ENCODE measurements at places on chromosomes 6 and 20.

DNA sequence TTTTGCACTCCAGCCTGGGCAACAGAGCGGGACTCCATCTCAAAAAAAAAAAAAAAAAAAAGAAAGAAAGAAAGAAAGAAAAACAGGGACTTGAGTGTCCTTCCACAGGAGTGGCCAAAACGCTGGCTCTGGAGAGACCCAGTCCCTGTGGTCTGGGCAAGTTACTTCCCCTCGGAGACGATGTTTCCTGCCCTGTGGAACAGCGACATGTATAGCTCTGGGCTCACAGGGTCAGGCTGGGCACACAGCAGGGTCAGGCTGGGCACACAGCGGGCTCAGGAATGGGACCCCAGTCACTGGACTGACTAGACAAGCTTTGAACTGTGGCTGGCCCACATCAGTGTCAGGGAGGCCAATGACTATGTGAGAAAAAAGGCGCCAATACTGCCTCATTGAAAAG, 110.7 kb downstream of the ASXL1 start:
- no peak for DNase-seq

DNA sequence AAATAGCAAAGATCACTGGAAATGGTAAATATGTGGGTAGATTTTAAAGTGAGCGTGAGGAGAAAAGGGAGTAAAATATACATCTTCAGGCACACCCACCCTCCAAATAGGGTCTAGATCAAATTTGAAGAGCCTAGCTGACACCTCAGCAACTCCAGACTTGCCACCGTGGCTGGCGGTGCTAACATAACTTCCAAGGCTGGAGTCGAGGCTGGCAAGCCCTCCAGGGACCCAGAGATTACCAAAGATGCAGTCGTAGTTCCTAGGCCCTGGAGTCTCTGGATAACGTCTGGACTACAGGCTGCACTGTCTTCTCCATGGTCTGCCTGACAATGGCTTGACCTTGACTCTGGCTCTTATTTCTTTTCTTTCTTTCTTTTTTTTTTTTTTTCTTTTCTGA, 22.5 kb downstream of the TUBB2B start:
- no peak for DNase-seq

- no peak for DNase-seq
Observed at GRCh38 chr6:156747715-156748114, 29.5 kb upstream of the ARID1B start.

GRCh38 chr6:162713974-162714780, 13.4 kb downstream of the PRKN start:
- no peak for DNase-seq

GRCh38 chr20:62850333-62850974, 11.2 kb downstream of the TCFL5 start:
- DNase-seq = no peak

DNA sequence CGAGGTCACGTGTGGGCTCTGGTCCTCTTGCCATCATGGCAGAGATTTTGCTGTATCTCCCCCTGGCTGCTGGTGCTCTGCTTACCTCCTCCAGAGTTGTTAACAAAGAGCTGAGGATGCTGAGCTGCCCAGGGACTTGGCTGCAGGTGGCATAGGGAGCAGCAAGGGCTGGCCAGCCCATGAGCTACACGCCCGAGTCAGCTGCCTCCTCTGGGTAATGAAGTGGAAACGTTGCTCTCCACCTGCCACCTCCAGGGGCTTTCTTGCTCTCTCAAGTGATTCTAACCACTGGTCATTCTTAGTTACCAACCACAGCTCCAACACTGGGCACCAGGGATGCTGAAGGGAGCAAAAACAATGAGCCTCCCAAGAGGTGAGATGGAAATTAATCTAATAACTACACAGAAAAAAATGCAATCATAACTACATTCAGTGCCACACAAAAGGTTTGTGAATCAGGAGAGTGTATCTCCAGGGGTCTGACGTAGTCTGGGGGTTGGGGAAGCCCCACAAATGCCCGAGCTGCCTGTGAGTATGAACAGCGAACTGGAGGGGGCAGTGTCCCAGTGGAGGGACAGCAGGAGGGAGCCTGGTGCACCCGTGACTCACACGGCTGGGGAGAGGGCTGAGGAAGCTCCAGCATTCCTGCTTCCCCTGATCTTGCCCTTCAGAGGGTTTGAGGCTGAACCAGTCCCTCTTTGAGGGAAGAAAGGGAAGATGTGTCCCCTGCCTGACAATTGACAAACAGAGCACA, 78.7 kb downstream of the CDH26 start:
- no peak for DNase-seq

DNA sequence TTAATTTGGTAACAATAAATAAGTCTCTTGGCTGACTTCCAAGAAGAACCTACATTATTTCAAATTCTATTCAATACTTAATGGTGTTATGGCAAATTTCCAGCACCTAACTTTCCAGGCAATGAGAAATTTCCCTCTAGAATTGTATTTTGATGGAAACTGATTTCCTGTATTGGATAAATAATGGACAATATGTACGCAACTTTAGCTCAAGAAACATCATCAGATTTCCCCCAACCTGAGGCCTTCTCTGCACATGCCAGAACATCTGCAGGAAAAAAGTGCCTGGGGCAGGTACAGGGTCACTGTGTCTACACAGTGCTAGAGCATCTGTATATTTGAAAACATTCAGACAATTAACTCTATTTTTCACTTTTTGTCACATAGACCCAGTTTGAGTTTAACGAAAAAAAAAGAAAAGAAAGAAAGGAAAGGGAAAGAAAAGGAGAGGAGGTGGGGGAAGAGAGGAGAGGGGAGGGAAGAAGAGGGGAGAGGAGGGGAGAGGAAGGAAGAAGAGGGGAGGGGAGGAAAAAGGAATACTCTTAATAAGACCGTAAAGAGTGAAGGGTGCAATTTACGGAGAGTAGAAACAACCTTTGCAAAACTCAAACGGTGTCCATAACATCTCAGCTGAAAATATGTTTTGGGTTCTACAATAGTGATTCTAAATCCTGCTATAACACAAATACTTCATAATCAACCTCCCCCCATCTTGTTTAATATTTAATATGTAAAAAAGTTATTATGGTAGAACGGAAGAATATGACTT, 130.0 kb downstream of the TSHZ2 start:
- DNase-seq = no peak

DNA sequence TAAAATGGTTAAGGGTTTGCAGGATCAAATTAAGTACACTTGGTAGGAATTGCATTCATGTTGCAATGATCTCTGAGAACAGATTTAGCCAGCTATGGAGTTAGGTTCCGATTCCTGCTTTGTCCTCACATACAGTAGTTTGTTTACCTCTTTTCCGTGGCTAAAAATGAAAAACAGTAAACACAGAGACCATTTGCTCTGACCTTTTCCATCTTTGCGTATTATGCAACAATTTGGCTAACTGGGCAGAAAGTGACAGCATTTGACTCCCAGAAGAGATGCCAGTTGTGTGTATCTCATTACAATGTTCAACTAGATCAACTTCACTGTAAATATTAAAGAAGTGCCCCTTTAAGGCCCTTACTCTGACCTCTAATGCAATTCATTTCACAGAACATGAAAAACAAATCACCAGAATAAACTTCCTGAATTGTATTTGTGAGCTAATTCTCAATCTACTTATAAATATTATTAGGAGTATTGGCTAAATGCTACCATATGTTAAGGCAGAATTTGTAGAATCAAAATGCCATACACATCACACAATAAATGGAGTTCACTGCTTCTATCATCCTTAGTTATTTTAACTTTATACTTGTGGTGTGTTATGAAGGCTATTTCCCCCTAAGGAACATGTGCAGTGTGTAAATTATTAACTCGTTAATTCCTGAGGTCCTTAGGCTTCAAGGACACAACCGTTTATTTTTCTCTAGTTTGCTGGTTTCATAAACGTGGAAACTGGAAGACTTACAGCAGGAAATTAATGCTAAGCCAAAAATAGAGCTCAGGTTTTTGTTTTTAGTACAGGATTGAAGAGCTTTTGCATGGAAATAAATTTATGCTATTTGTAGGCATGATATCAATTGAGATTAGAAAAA, 380.7 kb upstream of the CITED2 start:
- DNase-seq = no peak

DNA sequence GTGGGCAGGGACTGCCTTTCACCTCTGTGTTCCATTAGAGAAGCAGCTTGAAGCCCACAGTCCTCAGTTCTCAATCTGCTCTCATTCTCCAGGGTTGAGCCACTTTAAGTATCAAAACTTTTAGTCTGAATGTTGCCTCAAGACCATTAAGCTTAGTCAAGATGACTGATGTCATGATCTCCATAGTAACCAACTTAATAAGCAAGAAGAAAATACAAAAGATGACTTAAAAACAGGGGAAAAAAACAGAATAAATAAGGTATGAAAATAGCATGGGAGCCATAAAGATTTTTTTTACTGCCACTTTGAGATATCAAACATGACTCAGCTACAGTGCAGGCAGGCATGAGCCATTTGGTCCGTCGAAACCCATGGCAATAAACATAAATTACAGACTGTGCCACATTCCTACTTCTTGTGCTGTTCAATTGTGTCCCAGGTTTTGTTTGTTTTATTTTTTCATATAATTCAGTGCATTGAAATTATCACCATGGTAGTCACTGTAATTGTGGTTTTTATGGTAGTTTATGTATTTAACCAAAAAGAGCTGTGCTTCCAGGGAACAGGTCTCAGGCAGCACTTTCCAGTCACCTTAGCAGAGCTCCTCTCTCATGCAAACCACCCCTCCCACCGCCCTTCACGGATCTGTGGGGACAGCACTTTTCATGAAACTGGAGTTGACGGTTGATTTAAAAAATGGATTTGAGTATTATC, 156.5 kb upstream of the INSM1 start:
- no peak for DNase-seq

DNA sequence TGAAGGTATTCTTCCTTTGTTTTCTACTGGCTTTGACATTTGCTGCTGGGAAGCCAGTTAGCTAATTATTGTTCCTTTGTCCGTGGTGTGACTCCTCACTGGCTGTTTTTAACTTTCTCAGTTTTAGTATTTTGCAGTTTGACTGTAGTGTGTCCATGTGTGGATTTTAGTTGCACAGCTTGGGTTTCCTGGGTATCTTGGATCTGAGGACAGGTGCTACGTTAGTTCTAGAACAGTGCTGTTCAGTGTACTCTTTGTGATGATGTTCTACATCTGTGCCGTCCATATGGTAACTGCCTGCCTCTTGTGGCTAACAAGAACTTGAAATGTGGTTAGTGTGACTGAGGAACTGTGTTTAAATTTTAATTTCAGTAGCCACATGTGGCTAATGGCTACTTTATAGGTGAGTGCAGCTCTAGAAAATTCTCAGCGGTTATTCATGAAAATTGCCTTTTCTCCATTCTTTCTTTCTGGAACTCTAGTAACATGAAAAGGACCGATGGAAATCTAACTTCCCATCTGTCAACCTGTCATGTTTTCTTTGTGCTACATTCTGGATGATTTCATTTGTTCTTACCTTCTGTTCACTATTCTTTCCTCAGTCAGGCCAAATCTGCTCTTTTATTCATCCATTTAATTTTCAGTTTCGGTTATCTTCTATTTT, 7.4 kb downstream of the SNX9 start:
- DNase-seq = no peak

DNA sequence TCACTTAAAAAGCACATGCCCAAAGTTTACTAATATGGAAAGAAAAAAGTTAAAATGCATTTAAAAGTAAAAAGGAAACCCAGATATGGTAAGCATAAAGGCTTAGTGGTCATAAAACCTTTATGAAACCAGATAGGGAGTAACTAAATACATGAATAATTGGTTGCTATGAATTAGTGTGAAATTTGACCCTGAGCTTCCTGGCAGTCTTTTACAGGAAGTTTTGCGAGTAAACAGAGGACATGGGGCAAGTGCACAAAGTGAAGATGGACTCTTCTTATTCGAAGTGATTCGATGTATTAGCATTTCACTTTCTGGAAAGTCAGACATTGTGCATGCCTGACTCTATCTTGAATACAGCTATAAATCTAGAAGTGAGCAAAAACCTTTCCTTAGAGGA, 90.9 kb upstream of the MLIP start:
- no peak for DNase-seq

GRCh38 chr6:155510879-155511278, 55.2 kb upstream of the NOX3 start:
- no peak for DNase-seq

DNA sequence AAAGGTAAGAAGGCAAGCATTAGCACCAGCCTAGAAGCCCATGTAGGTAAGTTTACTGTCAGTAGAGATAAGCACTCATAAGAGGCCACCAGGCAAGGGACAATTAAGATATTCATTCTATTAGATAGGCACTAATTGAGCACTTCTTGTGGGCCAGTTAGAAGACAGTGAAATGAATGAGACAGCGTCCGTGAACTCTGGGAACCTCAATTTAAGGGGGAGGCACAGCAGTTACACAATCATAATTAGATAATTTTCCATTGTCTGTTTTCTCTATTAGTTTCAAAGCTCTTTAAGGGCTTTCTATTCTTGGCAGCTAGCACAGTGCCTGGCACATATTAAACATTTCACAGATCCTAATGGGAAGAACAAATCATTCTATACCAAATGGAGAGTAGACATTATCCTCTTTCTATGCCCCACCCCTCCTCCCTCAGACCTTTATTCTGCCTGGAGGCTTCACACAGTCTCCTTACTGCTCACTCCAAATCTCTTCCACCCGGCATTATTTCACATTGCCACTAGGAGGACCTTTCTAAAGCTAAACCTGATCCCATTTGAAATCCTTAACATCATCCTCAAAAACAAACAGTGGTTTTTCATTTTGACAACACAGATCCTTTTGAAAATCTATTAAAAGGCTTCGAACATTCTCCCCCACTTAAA, 529.6 kb downstream of the ADGRB3 start:
- DNase-seq = no peak

GRCh38 chr6:7112741-7113313, 5.1 kb downstream of the RREB1 start:
- DNase-seq = peak; percentile 58

DNA sequence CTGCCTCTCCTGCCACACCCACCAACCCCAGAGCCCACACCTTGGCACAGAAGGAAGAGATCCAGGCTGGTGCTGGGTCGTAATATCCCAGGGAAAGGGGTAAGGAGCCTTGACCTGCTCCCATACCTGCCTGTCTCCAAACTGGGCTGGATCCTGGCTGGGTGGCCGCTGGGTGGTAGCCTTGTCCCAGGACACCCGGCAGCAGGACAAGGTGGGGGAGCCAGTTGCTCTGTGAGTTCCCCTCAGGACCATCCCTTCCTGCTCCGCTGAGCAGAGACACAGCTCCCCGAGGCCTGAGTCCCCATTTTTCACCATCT, 58.8 kb downstream of the UBE2V1 start:
- DNase-seq = no peak

DNA sequence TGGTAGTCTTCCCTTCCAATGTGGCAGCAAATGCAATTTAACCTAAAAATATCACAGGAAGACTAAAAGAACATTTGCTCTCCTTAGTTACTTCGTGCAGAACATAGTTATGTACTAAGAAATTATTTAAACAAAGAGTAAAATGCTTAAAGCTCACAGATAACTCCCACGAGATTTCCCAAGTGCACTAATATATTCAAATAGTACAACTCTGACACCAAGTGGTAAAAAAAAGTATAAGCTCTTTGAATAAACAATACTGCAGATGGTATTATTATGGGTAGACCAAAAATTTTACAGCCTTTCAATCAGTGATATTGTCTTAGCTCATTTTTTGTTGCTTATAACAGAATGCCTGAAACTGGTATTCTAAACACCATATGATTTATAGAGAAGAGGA, 52.8 kb upstream of the FILIP1 start:
- DNase-seq = no peak

GRCh38 chr6:161411265-161411944, 137.5 kb upstream of the AGPAT4 start:
- DNase-seq = no peak

- DNase-seq = no peak
Observed at GRCh38 chr6:21886542-21887151, 293.1 kb downstream of the SOX4 start.

All from activated naive CD4-positive, alpha-beta T cell treated with anti-CD3 and anti-CD28 coated beads, Interleukin-2, amount 50 U/mL, for 72 hours (primary cell).